Mesendoderm (in vitro differentiated cells): ENCODE measurements at places on chromosomes 13 and 19.
A peak's percentile ranks its signal among the peaks of the same experiment; 100 is the strongest.

DNA sequence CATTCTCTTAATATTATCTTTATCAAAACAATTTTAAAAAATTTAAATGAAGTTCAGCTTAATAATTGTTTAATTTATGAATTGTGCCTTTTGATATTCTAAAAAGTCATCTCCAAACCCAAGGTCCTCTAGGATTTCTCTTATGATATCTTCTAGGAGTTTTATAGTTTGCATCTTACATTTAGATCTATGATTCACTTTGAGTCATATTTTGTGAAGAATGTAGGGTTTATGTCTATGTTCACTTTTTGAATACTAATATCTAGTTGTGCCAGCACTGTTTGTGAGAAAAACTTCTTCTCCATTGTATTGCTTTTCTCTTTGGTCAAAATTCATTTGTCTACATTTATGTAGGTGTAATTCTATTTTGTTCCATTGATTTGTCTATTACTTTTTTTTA, 1068.4 kb upstream of the SPRY2 start:
- no peak for DNase-seq

DNA sequence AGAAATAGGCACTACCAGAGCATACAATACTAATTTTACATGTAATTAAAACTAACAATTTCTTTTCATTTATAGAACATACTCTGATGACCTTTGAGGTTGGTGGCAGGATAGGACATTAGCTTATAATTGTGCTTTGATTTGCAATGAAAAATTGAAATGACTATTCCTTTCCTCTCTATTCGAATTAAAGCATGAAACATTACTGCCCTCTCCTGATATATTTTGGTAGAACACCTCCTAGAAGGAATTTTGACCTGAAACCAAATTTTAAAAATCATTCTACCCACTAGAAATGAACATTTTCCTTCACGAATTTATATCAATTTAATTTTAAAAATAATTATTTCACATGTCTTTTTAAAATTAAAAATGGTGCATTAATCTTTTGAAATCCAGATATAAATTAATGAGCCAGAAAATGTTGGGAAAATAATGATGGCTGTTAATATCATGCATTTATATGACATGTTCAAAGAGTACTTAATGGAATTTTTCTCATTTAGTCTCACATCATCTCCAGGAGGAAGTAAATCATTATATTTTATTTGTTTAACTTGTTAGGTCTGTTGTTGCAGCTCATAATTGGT, 556.3 kb upstream of the ARGLU1 start:
- peak; percentile 33 for DNase-seq

DNA sequence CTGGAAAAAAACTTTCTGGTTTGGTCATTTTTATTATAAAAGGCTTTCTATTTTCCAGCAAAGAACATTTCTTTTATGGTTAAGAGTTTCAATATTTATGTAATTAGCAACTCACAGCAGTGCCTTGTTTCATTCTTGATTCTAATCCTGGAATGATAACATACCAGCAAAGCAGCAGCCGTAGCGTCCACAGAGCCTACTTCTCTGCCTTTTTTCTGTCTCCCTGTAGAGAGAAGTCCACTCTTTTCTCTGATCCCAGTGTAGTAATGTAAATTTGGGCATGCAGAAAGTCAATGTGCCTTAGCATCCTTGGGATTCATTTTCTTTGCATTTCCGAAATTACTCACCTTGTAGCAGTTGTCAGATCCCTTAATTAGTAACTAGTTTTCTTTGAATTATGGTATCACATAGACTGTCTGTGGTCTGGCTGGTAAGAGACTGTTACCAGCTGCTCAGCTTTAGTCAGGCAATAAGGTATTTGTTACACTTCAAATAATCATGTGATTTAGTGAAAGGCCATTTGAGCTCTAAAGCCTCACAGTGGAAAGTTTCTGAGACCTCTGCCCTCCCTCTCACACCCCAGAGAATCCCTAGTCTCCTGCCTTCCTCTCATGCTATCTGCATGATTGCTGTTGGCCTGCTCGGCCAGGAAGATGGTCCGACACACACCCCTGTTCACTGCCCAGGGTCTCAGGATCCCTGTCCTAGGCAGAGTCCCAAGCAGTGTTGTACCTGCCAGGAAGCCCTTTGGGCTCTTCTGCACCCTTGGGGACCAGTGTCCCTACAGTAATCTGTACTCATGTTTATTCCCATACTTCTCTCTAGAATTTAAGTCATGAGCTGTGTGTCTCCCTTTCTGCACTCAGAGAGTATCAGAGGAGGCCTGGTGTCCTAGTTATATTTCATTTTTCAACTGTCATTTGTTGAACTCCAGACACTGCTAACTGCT, 86.3 kb downstream of the LRCH1 start:
- DNase-seq, result no peak

DNA sequence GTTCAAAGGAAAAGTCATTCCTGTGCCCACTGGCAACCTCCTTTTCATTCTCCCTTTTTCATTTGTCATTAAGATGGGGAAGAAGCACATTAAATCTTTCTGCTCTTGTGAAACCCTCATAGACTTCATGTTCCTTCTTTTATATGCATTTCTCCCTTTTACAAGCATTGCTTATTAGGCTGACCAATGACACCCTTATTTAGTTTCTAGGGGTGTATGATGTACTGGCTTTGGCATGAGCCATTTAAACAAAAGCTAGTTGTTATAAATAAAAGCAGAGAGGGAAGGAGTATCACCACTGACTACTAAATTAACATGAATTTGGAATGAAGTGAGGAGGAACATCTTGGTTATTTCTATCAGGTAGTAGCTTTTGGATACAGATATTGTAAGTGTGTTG, 68.2 kb upstream of the PCDH9 start:
- DNase-seq, result no peak

GRCh38 chr13:75458696-75459422, 23.1 kb downstream of the TBC1D4 start:
- peak; percentile 29 for DNase-seq

GRCh38 chr19:55668603-55669348, 6.2 kb upstream of the EPN1 start:
- DNase-seq, result no peak

GRCh38 chr19:12899891-12900518, 9.0 kb downstream of the GCDH start:
- no peak for DNase-seq

- no peak for DNase-seq
These were observed 549.5 kb downstream of the SLITRK1 start for GRCh38 chr13:83332751-83333150.

GRCh38 chr13:30319655-30320054, 12.3 kb upstream of the KATNAL1 start:
- no peak for DNase-seq

DNA sequence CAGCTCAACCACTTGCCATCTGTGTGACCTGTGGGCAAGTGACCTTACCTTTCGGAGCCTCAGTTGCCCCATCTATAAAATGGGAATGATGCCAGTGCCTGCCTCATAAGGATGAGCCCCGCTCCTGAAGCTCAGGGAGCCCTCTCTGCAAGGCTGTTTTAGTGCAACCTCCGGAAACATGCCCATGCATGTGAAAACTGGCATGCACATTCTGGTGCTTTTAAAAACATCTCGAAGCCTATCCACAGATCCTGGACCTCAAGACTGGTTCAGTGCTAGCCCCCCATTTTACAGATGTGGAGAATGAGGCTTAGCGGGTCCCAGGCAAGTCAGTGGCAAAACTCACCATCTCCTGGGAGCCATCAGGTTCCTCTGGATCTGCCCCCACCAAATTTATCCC, 5.6 kb downstream of the CADM4 start:
- no peak for DNase-seq

DNA sequence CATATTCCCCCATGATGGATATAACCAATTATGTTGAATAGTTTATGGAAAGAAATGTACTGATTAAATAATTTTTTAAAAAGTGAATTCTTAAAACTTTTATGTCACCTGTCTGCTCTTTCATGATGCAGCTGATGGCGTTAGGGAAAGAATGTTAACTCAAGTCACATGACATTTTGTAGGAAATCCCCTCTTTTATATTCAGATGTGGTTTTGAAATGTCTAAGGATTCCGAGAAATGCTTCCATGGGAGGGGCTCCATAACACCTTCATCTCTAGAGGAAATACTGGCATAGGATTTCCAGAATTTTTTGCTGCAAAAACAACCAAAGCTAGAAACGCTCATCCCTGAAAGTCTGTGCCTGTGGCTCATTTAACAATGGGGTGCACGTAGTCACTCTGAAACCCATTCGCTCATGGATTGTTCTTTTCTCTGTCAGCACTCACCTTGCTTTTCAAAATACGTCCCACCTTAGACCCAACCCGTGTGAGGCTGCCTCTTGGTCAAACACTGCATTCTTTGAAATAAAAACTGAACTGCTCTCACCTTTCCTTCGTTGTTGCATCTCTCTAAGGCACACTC, 288.9 kb downstream of the SHISA2 start:
- DNase-seq, result no peak

DNA sequence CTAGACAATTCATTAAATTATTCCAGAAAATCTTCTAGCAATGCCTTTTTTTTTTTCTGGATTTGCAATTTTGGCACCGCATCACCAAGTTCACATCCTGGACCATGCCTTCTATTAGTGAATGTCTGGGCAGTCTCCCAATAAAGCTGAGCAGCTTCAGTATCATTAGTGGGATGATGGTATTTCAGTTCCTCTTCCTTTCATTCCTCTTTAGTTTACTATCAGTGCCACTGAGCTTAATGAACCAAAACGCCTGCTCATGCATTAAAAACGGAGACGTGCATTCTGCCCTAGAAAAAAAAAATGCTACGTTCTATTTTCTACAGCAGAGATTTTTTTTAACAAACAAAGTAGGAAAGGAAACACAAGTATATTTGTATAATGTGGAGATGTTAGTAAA, 343.0 kb downstream of the PCDH9 start:
- no peak for DNase-seq

GRCh38 chr13:44591316-44591715, 15.2 kb upstream of the TSC22D1 start:
- DNase-seq, result peak; percentile 23

- DNase-seq, result no peak
These were observed 196.6 kb downstream of the NALCN start for GRCh38 chr13:101219609-101220265.

DNA sequence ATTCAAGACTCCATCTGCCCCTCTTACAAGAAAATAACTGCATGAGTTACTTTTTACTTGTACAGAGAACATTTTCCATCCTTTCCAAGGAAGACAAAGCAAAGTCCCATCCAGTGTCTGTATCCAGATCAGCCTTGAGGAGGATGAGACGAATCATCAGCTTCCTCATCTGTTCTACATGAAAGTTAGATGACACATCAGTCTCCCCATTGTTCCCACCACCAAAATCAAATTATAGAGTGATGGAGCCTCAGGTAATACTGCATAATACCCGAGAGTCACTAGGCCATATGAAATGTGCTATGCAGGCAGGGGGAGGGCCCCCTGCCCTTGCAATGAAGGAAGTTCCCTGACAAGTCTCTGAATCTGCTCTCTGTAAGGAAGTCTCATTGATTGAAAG, 1244.6 kb upstream of the SLC10A2 start:
- DNase-seq, result no peak

DNA sequence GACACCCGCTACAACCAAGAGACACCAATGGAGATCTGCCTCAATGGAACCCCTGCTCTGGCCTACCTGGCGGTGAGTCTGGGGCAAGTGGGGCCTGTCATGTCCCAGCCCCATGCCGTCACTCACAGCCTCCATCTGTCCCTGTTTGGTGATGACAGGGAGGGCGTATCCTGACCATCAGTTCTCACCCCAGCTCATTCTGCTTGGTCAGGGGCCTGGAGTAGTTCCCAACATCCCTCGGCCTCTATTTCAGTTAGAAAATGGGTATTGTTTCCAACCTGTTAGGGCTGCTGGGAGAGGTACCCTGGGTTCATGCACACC, 18.2 kb downstream of the HIPK4 start:
- no peak for DNase-seq

GRCh38 chr19:50002386-50002960, 22.7 kb downstream of the VRK3 start:
- no peak for DNase-seq

- no peak for DNase-seq
These were observed 23.5 kb upstream of the CD177 start for GRCh38 chr19:43329989-43330388.

DNA sequence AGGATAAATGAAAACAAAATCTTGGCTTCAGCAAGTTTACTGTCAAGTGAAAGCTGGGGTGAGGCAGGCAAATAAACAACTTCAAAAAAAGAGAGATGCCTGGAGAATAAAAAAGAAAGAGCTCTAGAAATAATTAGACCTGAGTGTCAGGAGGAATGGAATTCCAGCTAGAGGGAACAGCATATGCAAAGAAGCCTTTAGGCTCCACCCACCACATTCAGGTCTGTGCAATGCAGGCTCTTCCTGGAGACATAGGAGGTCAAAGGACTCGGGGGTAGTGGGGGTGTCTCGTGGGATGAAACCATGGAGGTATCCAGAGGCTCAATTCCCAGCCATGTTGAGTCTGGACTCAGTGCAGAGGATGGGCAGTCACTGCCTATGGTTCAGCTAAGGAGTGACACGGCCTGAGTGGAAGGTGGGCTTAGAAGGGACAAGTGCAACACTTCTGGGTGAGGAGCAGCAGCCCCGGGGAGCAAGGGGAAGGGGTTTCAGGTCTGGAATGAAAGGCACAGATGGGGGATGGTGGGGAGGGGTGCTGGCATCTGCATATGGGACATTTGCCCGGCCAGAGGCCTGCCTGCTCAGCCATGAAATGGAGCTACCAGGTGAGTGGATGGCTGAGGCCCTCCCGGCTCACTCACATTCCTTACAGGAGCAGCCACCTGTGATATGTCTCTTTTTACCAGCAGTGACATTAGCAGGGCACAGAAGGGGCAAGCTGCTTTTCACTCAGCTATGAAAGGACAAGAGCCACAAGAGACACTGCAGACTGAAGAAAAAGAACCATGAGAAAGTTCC, 12.3 kb downstream of the LATS2 start:
- DNase-seq, result peak; percentile 57

DNA sequence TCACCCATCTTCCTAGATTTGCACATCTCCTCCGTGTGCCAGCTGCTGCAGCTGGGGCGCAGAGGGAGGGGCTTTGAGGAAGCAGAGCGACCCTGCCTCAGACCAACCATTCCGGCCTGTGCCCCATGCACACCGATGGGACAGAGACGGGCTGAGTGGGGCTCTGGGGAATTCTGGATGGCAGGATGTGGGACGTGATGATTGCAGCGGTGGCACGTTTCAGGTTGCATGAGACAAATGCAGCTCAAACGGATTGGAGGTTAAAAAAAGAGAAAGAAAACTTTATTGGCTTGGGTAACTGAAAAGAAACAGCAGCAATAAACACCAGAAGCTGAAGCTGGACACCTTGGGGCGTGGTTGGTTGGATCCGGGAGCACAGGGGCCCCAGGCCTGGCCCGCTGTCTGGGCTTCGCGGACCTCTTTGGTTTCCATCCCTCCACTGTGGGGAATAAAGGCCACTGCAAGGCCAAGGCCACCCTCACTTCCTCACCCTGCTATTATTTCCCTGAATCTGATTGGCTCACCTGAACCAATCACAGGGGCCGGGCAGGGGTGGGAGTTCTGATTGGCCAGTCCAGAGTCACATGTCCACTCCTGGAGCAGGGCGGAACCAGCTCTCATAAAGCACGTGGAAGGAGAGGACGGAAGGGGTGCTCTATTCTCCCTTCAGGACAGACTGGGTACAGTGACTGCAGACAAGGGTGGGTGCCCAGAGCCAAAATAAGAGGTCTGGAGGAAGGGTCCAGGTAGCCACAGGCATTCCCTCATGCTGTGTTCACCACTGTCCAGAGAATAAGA, 6.1 kb upstream of the ZNF787 start:
- no peak for DNase-seq
